ENCODE measurements at places on chromosomes 3 and 15. TPM values are rescaled to one million over a fixed set of nuclear protein-coding genes. Genes with fewer than 3 reads are reported as not detected.

GOLGA8K gene
- total RNA-seq = 0.64 TPM

GABRR3 gene
- total RNA-seq = not detected

PP2D1 gene
- total RNA-seq = not detected

STX19 gene
- total RNA-seq = not detected

ARGFX gene
- not detected for total RNA-seq

CHRFAM7A gene
- total RNA-seq = 6.4 TPM

SENP8 gene
- total RNA-seq = 3.0 TPM

GABPB1 gene
- 34.1 TPM for total RNA-seq

CPEB1 gene
- total RNA-seq = 4.4 TPM

RHOA gene
- total RNA-seq = 113 TPM

TUSC7 gene
- not detected for total RNA-seq
